Stimulated activated CD8-positive, alpha-beta memory T cell treated with anti-CD3 and anti-CD28 coated beads, Interleukin-15, amount 100 ng/mL, for 4 hours (primary cell): ENCODE measurements at places on chromosomes 5 and 9.

- DNase-seq, result no peak
These were observed 37.2 kb downstream of the GPBP1 start for GRCh38 chr5:57211039-57211438.

DNA sequence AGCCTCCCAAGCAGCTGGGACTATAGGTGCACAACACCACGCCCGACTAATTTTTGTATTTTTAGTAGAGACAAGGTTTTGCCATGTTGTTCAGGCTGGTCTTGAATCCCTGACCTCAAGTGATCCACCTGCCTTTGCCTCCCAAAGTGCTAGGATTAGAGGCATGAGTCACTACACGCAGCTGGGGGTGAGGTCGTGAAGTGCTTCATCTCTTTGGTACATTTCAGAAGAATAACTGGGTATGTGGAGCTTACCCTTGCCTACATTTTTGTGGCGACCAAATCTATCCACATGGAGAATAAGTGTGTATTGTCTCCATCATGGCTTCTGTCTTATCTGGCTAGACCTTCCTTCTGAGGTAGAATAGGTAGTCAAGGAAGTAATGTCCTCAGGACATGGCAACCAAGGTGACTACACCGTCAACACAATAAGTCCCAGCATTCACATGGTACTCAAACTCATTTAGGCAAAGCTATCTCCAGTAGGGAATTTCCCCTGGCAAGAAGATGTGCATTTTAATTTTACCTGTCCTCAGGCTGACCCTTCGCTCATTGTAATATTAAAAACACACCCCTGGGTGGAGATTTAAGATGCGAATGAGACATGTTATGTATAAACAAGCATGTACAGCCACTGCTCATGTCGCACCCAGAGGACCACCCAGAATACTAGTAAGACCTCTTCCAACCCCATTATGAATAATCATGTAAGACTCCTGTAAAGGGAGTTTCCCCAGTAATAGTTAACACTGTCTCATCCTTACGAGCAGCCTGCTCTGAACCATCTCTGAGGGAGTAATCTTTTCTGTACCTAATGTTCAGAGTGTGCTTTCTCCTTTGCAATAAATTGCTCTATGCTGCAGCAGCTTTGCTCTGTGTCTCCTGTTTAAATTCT lies 1173.2 kb downstream of the TAF11L14 start:
- no peak for DNase-seq

DNA sequence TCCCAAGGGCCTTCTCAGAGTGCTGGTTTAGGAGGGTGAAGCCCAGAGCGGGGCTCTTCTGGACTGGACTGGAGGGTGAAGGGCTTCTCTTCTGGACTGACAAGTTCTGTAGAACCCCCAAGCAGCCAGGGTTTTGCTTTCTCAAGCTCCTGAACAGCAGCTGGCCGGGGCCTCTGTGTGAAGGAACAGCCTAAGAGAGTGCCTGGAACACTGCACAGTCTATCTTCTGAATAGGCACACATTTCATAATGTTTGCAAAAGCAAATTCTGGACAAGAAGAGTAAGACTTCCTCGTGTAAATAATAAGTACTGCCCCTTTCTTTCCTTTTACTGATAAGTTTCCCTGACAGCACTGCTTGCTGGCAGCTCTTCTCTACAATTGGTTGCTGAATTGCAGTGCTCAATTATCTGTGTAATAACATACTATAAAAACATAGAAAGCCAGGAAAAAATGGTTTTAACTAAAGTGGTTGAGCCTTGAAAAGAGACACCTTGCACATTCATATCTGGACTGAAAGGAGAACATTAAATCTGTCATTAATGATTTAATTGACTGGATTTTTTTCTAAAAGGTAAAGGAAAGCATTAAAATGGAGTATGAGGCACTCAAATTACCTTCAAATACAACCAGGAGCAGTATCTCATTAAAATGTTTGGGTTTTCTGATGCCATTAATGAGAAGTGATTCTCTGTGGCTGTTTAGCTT lies 20.5 kb downstream of the MAST4 start:
- no peak for DNase-seq

DNA sequence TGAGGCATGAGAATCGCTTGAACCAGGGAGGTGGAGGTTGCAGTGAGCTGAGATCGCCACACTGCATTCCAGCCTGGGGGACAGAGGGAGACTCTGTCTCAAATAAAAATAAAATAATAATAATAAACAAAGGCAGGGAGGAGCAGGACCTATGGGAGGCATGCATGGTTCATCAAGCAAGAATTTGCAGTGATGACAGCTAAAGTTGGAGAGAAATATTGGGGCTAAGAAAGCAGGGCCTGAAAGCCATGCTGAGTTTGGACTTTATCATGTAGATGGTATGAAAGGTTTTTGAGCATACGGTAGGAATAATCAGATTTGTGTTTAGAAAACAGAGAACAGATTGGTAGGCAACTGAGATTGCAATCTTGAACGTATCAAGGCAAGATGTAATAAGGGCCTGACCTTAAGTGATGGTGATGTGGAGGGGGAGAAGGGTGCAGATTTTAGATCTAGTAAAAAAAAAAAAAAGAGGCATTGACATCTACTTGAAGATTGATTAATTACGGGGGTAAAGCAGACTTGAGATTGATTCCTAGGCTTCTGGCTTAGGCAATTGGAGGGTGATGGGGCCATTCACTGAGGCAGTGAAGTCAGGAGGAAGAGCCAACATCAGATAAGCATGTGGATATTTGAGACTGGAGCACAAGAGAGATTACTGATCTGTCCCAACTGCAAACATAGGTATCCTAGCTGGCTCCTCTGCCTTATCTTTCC lies 50.7 kb downstream of the CFAP95 start:
- DNase-seq, result no peak

DNA sequence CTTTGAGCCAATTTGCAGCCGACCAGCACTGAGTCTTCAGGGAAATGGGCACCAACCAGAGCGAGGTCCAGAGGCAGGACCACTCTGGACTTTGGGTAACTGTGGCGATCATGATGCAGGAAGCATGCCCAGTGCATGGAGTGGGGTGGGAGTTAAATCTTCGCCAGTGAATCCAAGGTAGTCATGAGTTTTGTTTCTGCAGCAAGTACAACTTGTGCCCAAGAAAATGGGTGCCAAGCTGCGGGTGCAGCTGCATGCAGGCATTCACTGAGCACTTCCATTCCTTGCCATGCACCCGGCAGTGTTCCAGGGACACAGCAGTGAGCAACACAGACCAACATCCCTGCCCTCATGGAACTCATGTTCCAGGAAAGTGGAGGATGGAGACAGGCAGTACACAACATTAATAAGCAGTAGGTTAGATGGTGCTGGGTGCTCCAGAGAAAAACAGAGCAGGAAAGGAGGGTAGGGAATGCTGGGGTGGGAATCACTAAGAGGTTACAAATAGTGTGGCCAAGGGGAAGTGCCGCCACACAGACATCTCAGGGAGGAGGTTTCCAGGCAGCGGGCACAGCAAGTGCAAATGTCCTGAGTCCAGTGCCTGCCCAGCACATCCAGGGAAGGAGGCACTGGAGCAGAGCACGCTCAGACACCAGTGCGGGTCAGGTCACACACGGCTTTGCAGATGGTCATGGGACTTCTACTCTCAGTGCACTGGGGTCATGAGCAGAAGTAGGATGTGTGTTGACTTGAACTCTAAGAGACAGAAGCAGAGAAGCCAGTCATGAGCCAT lies 48.2 kb upstream of the LMX1B start:
- no peak for DNase-seq

- DNase-seq, result no peak
These were observed 10.6 kb upstream of the SH3RF2 start for GRCh38 chr5:145925803-145926202.

GRCh38 chr9:17219261-17219660 lies 84.4 kb downstream of the CNTLN start:
- DNase-seq, result no peak

DNA sequence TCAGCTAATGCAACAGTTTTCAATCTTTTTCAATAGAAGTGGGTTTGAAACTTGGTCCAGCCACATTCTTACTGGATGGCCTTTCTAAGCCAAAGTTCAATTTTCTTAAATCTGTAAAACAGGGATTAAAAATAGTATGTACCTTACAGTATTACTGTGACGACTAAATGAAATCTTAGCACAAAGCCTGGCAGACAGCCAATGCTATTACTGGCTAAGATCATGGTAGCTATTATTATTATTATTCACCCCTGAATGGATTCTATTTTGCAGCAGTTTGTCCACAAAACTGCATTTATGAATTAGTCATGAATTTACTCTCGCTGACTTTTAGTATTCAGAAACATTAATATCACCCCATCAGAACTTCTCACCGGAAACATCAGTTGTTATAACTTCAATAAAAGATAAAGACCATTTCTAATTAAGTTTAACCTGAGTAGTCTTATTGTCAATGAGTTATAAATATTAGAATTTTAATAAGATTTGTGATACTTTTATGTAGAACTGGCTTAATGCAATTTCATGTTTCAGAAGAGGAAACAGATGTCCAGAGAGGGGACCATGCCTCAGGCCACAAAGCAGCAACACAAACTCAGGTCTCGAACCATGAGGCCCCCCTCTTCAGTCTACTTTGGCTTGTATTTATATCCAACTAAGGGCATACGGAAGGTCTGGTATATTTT lies 468.2 kb downstream of the ARHGEF28 start:
- no peak for DNase-seq

DNA sequence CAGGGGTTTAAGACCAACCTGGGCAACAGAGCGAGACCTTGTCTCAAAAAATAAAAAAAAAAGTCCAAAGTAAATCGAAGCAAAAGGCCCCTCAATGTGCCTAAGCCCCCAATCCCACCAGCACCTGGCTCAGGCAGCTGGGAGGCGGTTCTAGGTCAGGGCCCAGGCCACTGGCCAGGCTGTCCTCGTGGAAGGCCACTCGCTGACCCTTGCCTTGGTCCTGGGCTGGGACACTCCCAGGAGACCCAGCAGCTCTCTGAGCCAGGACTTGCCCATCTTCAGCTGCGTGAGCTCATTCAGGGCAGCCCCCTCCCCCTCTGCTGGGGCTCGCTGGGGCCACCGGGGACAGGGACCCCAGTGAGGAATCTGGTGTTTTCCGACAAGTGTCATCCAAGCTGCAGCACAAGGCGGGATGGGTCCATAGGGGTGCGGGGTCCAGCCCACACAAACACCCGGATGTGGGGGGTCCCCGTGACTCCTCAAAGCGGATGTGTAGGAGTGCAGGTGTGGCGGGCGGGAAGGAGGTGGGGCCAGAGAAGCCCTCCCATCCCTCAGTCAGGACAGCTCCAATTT lies 4.0 kb downstream of the AGPAT2 start:
- no peak for DNase-seq

DNA sequence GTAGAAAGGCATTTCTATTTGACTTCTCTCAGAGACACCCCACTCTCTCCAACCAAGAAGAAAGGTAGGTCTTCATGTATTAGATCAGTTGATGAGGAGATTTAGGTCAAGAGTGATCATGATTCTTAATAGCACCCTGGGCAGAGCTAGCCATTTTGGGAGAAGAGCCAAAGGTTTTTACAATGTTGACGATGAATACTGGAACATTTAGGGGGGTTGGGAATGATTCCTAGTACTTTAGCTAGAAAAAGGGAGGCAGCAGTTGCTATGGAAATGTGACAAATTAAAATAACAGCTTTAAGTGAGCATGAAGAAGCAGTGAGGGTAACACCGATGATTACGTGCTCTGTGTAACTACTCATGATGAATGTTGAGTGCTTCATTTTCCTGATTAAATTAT lies 9.5 kb upstream of the RPS23 start:
- DNase-seq, result no peak

GRCh38 chr5:3155046-3155445 lies 403.6 kb upstream of the IRX2 start:
- DNase-seq, result no peak

- no peak for DNase-seq
These were observed 54.7 kb downstream of the VCAN start for GRCh38 chr5:83526289-83526688.

DNA sequence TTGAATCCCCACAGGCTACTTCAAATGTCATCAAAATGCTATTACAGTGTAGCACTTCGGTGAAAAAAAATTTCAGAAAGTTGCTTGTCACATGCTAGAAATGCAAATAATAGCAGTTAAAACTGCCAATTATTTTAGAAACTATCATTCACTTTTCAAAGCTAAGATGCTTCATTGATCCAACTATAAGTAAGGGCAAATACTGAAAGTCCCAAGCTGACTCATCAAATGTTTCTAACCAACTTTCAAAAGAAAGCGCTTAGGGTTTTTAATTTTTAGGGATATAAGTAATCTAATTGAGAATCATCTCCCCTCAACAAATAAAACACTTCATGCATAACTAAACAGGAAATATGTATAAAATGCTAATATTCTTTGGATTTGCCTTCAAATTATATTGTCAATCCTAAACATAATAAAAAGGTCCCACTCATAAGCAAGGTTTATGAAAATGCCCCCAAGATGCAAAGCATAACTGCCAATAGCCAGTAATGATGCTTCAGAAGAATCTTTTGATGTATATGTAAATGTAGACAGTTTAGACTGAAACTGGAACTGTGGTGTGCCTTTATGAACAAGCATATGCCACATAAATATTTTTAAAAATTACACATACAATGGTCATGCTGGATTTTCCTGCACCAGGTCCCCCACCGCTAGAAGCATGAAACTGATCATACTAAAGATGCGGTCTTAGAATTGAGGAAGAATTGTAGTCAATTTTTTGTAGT lies 12.2 kb downstream of the ACTL7A start:
- no peak for DNase-seq

DNA sequence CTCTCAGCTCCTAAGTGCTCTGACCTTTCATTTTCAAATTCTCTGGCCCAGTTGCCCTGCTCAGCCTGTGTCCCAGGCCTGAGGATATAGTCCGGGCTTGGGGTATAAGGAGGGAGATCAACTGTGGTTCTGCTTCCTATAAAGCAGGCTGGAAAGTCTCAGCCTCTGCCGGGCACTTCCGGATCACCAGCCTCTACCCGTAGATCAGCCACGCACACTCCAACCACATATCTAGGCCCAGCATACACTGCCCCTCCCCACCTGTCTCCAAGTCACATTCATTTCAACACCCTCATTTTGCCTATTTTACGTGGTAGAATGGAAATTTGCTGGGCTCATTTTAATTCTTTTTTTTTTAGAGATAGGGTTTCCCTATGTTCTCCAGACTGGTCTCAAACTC lies 3.1 kb downstream of the ZER1 start:
- no peak for DNase-seq

DNA sequence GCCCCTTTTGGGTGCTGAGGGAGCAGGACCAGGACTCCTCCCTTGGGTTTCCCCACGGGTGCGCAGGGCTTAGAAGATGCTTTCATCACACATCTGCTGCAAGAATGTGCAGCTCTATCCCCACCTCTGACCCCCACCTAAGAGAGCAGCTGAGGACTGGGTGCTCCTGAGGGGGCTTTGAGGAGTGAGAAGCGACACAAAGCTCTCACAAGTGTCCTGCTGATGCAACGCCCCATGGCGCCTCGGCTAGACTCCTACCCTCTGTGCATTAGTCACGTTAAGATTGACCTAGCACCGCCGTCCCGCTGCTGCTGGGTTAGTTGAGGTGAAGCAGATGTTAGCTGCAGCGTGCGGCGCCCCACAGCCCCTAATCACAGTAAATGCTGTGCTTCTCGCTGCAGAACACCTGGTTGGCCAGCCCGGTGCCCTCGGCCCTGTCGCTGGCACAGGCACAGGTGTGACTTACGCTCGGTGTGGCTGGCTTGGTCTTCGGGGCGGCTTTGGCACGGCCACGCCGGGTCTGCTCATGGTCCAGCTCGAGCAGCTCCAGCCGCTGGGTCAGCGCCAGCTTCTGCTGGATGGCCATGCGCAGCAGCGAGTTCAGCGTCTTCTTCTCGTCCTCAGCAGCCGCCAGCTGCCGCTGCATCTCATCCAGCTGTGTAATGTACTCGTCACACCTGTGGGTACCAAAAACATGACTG lies 45.0 kb upstream of the IPPK start:
- no peak for DNase-seq
